ENCODE measurements at places on chromosomes 2 and 18.

DNA sequence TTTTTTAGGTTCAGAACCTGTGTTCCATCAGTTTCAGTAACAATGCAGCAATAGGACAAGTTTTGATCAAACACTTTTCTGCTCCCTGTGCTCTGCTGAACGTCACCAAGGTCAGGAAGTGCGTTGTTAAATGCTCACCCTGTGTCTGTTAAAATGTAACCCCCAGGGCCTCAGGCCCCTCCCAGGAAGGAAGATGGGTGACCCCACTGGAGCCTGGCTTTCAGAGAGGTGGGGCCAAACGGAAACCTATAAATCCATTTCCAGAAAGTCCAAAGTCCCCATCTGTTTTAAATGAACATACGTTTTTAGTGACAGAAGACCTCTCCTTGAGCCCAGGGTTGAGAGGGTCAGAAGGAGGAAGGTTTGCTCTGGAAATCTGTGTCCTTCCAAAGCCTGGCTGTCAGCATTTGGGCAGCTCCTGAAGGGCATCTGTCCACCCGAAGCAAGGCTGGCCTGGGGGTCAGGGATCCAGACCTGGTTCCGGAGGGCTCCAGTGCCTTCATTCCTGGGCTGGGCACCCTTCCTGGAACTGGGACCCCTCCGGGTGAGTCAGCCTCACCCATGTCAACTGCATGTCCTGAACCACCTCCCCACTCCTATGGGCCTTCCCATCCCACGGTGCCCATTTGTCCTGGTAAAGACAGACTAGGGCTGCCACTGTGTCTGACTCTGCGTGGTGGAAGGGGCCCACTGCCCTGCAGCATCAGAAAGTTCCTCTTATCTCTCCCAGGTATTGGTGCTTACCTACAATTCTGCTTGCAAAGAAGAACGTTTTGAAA is 117.4 kb upstream of the COPS8 start:
- DNase-seq: no peak

- no peak for DNase-seq
Observed at GRCh38 chr2:24047703-24048033, 477 bp upstream of the WDCP start.

GRCh38 chr2:33788044-33788443 is 188.9 kb upstream of the FAM98A start:
- no peak for DNase-seq

- no peak for DNase-seq
Observed at GRCh38 chr2:215619989-215620388, 184.1 kb upstream of the FN1 start.

GRCh38 chr2:74297391-74297790 is 45.8 kb downstream of the SLC4A5 start:
- DNase-seq: no peak

GRCh38 chr2:240589375-240589774 is 2.8 kb downstream of the CAPN10 start:
- no peak for DNase-seq

- no peak for DNase-seq
Observed at GRCh38 chr2:149075853-149076252, 37.4 kb downstream of the LYPD6B start.

DNA sequence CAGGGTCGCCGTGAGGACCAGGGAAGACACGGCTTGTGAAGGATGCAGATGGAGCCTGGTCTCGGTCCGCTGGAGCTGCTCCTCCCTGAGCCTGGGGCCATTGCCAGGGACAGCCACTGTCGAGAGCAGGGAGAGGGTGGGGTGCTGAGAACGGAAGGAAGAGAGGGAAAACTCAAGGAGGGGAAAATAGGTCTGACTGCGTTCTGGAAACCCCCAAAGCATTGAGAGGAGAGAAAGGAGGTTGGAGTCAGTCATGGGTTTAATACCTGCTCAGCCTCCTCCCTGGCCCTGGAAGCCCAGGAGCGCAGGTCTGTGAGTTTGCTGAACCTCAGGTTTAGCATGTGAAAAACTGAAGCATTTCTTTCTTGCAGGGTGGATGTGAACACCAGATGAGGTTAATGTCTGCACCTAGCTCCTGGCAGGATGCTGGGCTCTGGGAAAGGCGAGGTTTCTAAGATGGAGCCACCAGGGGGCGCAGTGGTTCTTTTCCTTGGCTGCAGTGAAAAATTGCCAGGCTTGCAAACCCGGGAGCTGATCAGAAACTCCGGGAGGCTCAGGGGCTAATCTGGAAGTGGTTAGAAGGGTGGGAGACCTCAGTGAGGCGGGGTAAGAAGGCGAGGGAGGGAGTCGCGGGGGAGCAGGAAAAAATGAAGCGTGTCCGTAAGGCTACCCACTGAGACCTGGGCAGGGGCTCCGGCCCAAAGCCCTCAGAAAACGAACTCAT is 33.6 kb upstream of the RNF149 start:
- DNase-seq: peak; percentile 82

DNA sequence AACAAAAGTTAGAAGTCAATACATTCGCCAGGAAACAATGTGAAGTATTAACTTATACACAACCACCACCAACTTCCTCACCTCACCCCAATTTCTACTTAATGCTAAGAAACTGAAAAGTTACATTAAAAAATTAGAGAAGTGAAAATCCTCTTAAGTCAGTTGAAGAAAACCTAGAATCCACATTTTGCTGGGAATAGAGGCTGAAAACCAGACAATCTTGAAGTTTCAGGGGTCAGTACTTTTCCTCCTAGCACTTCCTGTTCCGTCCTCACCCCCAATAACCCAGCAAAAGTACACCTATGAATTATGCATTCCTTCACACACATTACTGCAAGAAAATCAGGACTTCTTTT is 6.3 kb downstream of the YES1 start:
- no peak for DNase-seq

DNA sequence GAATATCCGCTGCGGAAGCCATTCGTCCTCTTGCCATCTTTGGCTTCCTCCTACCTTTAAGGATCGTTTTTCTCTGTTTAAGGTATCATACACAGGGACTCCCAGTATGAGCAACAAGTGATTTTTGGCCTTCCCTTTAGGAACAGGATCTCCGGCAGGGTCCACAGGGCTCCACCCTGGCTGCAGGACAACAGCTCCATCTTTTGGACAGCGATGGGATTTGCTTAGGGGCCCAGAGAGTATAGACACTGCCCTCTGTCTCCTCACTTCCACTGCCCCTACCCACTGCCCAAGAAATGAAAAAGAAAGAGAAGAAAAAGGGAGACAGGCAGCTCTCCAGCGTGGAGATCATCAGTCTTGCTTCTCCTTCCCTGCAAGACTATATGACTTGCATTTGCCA is 224.5 kb downstream of the UXS1 start:
- DNase-seq: no peak

DNA sequence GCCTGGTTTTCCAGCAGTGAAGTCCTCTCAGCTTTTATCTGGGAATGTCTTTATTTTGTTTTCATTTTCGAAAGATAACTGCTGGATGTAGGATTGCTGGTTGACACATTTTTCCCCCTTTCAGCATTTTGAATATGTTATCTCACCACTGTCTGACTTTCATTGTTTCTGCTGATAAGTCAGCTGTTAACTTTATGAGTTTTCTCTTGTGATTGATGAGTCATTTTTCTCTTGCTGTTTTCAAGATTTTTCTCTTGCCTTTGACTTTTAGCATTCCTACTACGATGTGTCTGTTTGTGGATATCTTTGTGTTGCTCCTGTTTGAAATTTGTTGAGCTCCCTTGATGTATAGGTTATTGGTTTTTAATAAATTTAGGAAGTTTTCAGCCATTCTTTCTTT is 85.5 kb downstream of the AGPS start:
- no peak for DNase-seq

GRCh38 chr2:61750624-61751023 is 103.2 kb downstream of the FAM161A start:
- DNase-seq: no peak

DNA sequence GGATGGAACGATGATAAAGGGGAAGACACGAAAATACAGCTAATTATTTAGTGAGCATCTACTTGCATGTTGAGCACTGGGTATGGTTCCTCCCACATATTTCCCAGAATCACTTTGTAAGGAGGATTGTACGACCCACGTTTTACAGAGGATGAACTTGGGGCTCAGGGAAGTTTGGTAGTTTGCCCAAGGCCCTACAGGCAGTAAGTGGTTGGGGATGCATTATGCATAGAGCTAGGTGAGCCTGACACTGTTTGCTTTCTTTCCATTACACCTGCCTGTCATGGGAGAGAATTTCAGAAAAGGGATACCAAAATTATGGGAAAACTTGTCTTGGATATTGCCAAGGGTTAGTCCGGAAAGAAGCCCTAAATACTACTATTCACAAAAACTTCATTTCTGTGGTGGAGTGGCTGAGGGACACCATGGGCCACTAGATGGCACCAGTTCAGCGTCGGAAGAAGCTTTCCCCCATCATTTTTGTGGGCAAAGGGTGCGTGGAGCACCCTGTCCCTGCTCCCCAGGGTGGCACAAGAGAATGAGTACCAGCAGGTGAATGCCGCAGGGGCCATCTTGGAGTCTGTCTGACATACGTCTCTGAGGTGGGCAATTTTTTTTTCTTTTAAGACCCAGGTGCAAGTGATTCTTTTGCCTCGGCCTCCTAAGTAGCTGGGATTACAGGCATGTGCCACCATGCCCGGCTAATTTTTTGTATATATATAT is 23.5 kb upstream of the C18orf32 start:
- peak; percentile 48 for DNase-seq

DNA sequence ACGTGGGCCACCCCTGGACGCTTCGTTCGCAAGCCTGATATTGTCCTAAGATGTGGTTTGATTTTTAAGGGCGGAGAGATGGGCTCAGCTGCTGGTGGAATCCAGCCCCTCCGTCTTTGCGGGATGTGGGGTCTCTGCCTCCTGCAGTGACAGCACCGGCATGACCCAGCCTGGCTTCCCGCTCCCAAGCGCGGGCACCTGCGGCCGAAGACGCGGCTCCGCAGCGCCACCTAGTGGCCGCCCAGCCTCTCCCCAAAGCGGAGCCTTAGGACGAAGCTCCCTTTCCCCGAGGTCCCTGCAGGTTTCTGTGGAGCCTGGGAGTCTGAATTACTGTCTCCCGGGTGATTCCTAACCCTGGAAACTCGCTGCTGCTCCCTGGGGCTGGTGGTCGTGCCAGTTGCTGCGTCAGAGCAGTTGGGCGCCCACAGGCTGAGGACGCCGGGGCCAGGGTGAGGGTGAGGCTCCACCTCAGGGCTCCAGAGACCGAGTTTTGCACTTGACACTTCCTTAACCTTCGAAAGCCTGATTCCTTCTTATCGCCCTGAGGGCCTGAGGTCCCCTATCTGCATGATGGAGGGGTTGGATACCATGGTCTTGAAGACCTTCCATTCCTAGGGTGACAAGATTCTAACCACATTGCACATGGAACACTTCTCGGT is 137.5 kb downstream of the TPO start:
- DNase-seq: peak; percentile 85

DNA sequence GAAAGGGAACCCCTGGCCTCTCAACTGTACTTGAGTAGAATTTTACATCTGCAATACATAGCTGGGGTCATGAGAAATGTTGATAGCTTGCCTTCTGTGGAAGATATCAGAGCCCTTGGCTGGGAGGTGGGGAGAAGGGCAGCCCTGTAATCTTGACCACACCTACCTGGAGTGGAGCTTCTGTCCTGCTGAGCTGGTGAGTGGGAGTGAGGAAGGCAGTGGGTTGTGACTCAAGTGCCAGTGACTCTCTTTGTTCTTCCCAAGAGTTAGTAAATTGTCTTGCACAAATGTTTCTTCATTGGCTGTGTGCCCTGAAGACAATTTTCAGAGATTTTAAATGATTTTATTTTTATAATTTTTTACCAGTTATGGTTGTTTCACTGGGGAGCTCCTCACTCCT is 277.3 kb downstream of the MBD5 start:
- no peak for DNase-seq

GRCh38 chr2:22406625-22407024 is 978.4 kb upstream of the KLHL29 start:
- no peak for DNase-seq

DNA sequence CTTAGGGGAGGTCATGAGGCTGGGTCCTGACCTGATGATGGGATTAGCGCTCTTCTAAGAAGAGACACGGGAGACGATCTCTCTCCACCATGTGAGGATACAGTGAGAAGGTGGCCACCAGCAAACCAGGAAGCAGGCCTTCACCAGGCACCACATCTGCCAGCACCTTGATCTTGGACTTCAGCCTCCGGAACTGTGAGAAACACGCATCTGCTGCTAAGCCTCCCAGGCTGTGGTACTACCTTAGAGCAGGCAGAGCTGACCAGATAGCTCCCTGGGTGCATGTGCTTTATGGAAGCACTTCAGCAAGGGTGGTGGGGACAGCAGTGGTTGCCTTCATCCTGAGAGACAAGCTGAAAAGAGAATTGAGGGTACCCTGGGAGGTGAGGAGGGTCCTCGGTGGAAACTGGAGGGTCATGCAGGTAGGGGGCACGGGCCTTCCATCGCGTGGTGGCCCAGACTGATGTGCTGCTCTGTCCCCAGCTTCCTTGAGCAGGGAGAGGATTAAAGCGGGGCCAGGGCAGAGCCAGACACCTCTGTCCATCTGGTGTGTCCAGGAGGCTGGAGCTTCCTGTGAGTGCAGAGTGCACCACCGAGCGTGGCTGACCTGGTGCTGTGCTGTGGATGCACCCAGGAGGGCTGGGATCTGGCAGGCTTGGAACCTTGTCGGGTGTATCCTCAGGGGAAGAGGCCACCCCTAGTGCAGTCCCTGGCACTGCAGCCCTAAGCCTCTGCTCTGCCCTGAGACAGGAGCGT is 42.9 kb upstream of the HS6ST1 start:
- no peak for DNase-seq

DNA sequence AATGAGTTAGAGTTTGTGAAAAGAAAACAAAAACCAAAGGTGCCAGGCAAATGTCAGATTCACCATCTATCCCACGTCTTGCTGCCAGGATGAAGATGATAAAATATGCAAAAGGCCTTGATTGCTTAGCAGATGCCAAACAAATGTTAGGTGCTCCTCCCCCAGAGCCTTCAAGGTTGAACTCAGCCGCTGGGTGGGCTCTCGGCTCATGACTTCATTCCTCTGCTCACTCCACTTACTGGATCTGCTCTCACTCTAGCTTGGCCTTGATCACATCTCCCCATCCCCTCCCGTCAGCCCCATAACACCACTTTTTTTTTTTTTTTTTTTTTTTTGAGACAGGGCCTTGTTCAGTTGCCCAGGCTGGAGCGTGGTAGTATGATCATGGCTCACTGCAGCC is 38.5 kb downstream of the SH2D6 start:
- no peak for DNase-seq

- no peak for DNase-seq
Observed at GRCh38 chr2:24332791-24333540, 27.4 kb downstream of the ITSN2 start.

GRCh38 chr2:187994464-187995331 is 297.0 kb upstream of the GULP1 start:
- no peak for DNase-seq

- peak; percentile 54 for DNase-seq
Observed at GRCh38 chr2:225735844-225736243, 336.3 kb downstream of the NYAP2 start.

- no peak for DNase-seq
Observed at GRCh38 chr2:2229626-2230432, 101.2 kb downstream of the MYT1L start.

DNA sequence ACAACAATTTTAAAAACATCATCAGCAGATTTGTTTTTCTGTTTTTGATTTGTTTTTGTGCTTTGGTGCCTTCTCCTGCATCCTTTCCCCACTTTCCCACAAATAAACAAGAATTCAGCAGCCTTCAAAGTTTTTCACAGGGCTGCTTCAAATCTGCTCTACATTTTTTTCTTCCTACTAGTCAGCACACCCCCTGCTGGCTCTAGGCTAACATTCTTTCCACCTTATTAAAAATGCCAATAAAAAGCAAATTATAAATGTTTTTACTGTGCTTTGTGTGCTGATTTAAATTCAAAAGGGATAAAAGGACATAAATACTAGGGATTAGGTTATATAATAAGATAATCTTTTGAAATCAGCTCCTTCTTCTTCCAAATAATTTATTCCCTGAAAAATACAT is 6.2 kb upstream of the CNTNAP5 start:
- no peak for DNase-seq

All from hepatic stellate cell (primary cell).